ENCODE measurements at places on chromosomes 11 and 22.

- no peak overlapping the region for H3K27ac ChIP-seq
- no peak overlapping the region for H3K4me3 ChIP-seq
- DNase-seq, result no peak
- H3K36me3 ChIP-seq, result no peaks in the 10 kb centered on the region
Measured at GRCh38 chr11:71083105-71083504, 169.3 kb downstream of the SHANK2 start.

GRCh38 chr11:10930224-10930971 lies 72.5 kb upstream of the ZBED5 start:
- peaks cover 21% of the 10 kb centered on the region for H3K4me1 ChIP-seq
- peaks cover 59% of the 10 kb centered on the region for H3K27me3 ChIP-seq
- H3K4me3 ChIP-seq, result peak overlapping the region; percentile 53
- no peak overlapping the region for H3K27ac ChIP-seq
- DNase-seq, result peak; percentile 36

GRCh38 chr11:47498149-47498548 lies 49.2 kb upstream of the RAPSN start:
- H3K36me3 ChIP-seq, result peaks cover 26% of the 10 kb centered on the region
- H3K27ac ChIP-seq, result peak overlapping the region; percentile 7
- no peak overlapping the region for H3K4me3 ChIP-seq
- DNase-seq, result no peak
- H3K27me3 ChIP-seq, result no peaks in the 10 kb centered on the region

DNA sequence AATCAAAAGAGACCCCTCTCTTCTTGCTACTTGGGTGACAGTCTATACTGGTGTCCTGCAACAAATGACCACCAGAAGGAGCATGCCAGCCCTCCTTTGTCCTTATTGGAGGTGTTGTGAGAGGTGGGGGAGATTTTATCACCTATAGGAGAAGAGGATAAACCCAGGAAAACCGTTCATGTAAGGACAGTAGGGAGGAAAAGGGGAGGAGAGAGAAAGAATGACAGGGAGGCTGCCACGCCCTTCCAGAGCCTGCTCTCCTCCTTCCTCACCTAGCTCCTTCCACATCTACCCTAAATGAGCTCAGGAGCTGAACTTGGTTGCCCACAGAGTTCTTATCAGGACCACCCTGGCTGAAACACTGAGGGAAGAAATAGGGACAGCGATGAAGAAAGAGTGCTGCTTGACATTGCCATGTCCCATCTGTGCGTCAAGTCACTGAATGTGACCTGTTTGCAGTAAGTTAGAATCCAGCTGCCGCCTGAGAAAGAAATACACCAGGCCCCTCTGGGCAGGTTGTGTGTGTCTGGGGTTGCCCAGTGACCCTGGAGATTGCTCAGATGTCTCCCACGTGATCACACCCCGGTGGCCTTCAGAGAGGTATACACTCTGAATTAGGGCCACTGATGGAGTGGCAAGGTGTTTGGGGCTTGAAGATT lies 40.4 kb upstream of the ETS1 start:
- H3K4me3 ChIP-seq, result peak overlapping the region; percentile 71
- H3K36me3 ChIP-seq, result peaks cover 2% of the 10 kb centered on the region
- no peaks in the 10 kb centered on the region for H3K27me3 ChIP-seq
- H3K4me1 ChIP-seq, result peaks cover 91% of the 10 kb centered on the region
- DNase-seq, result peak; percentile 52

DNA sequence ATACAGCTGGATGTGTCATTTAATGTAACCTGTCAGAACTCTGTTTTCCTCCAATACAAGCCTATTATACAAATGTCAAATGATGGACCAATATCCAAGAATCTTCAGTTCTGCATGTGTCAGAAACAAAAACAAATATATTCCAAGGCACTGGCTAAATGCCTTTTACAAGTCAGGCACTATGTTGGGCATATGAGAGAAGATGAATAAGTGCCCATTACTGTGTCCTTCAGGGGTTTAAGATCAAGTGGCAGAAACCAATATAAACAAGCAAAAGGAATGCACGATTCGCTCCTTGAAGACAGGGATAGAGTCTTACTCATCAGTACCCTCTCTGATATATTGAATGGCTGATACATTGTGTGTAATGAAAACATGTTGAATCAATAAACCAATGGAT lies 254.4 kb downstream of the TTC28 start:
- H3K27ac ChIP-seq, result no peak overlapping the region
- DNase-seq, result no peak
- H3K27me3 ChIP-seq, result no peaks in the 10 kb centered on the region
- no peak overlapping the region for H3K4me3 ChIP-seq
- no peaks in the 10 kb centered on the region for H3K4me1 ChIP-seq

- H3K4me1 ChIP-seq, result no peaks in the 10 kb centered on the region
- no peak for DNase-seq
- H3K27me3 ChIP-seq, result no peaks in the 10 kb centered on the region
- H3K4me3 ChIP-seq, result no peak overlapping the region
- H3K27ac ChIP-seq, result no peak overlapping the region
Measured at GRCh38 chr11:11215058-11215815, 137.8 kb downstream of the CSNK2A3 start.

- no peak for DNase-seq
- no peak overlapping the region for H3K4me3 ChIP-seq
- H3K27me3 ChIP-seq, result peaks cover 10% of the 10 kb centered on the region
- H3K4me1 ChIP-seq, result no peaks in the 10 kb centered on the region
Measured at GRCh38 chr11:15742626-15743519, 613.5 kb downstream of the SOX6 start.

DNA sequence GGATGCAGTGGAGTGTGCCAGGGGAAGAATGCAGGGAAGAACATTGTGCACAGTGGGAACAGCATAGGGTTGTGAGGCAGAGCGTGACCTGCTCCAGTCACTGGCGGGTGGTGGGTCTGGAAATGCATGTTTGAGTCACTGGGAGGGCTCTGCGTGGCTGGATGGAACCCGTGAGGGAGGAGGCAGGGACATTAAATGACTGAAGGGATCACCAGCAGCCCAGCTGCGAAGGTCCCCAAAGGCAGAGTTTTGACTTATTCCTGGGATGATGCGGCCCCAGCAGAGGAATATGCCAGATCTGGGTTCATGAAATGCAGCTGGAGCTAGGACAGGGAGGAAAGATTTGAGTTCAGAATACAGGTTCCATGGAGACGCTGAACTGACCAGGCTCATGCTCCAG lies 104.0 kb upstream of the FGF3 start:
- peaks cover 66% of the 10 kb centered on the region for H3K27me3 ChIP-seq
- DNase-seq, result no peak
- no peak overlapping the region for H3K4me3 ChIP-seq
- H3K36me3 ChIP-seq, result no peaks in the 10 kb centered on the region
- no peak overlapping the region for H3K27ac ChIP-seq

DNA sequence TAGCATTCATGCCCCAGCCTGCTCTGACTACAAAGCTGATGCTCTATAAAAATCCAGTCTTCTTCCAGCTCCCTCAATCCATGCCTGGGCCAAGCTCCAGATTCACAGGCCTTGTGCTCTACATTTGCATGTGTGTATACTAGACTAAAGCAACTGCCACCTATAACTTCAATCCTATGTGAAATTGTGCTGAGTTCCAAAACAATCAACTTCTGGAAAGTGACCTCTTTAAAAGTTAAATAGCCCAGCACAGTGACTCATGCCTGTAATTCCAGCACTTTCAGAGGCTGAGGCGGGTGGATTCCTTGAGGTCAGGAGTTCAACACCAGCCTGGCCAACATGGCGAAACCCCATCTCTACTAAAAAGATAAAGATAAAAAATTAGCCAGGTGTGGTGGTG lies 114.3 kb upstream of the ZC3H12C start:
- no peak overlapping the region for H3K4me3 ChIP-seq
- no peaks in the 10 kb centered on the region for H3K36me3 ChIP-seq
- DNase-seq, result no peak
- no peaks in the 10 kb centered on the region for H3K4me1 ChIP-seq

GRCh38 chr11:124865902-124866851 lies 945 bp downstream of the ROBO3 start:
- peaks cover 99% of the 10 kb centered on the region for H3K27me3 ChIP-seq
- peak; percentile 64 for DNase-seq
- peak overlapping the region; percentile 29 for H3K4me3 ChIP-seq
- H3K36me3 ChIP-seq, result no peaks in the 10 kb centered on the region
- H3K4me1 ChIP-seq, result peaks cover 29% of the 10 kb centered on the region

DNA sequence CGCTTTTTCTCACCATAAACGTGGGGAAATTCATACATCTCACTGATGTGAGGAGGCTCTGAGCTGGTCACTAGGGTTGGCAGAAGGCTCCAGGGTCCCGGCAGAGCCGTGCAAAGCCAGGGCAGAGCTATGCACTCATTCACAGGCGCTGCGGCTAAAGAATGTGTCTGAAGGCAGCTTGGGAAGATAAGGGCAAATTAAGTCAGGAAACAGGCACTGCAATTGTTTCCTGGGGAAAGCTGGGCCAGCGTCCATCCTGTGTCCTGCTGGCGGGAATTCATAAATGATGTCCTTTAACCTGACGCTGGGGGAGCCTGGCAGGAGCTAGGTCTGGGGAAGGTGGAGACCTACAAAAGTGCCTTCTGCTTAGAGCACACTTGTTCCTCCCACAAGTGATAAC lies 27.6 kb downstream of the PKNOX2 start:
- no peak overlapping the region for H3K4me3 ChIP-seq
- no peaks in the 10 kb centered on the region for H3K36me3 ChIP-seq
- H3K27ac ChIP-seq, result no peak overlapping the region
- no peaks in the 10 kb centered on the region for H3K4me1 ChIP-seq
- peaks cover 48% of the 10 kb centered on the region for H3K27me3 ChIP-seq
- no peak for DNase-seq

- no peak for DNase-seq
- no peak overlapping the region for H3K27ac ChIP-seq
- no peak overlapping the region for H3K4me3 ChIP-seq
- H3K36me3 ChIP-seq, result no peaks in the 10 kb centered on the region
- H3K27me3 ChIP-seq, result no peaks in the 10 kb centered on the region
Measured at GRCh38 chr11:36048496-36049247, 104.8 kb downstream of the LDLRAD3 start.

GRCh38 chr22:17597217-17597616 lies 31.3 kb downstream of the ATP6V1E1 start:
- peak overlapping the region; percentile 11 for H3K27ac ChIP-seq
- peaks cover 26% of the 10 kb centered on the region for H3K36me3 ChIP-seq
- H3K27me3 ChIP-seq, result no peaks in the 10 kb centered on the region

DNA sequence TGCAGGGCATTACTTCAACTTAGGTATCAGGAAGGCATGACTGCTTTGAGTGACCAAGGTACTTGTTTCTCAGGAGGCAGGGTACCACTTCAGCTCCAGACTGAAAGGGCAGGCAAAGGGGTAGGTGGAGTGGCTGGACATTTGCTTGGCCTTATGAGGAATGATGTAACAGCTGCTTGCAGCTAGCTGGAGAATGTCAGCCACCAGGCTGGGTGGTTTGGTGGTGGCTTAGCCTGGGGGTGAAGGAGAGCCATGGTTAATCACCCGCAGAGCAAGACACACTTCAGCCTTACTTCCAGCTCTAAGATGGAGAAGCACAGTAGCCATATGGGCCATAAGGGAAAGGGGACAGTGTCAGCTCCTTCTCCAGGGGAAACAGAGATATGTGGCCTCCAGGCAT lies 146.1 kb downstream of the APIP start:
- no peaks in the 10 kb centered on the region for H3K36me3 ChIP-seq
- peaks cover 2% of the 10 kb centered on the region for H3K4me1 ChIP-seq
- H3K27me3 ChIP-seq, result peaks cover 44% of the 10 kb centered on the region
- H3K4me3 ChIP-seq, result no peak overlapping the region

- peaks cover 7% of the 10 kb centered on the region for H3K27me3 ChIP-seq
- H3K36me3 ChIP-seq, result no peaks in the 10 kb centered on the region
- peak overlapping the region; percentile 73 for H3K27ac ChIP-seq
- peak; percentile 27 for DNase-seq
- H3K4me1 ChIP-seq, result peaks cover 40% of the 10 kb centered on the region
Measured at GRCh38 chr11:35292279-35292678, 127.1 kb downstream of the SLC1A2 start.
